ENCODE measurements at places on chromosomes 1 and 21. TPM values are rescaled to one million over a fixed set of nuclear protein-coding genes. Genes with fewer than 3 reads are reported as not detected.
A peak's percentile ranks its signal among the peaks of the same experiment; 100 is the strongest.

The AGBL4 gene
- total RNA-seq = not detected

The RPTN gene
- total RNA-seq = not detected

The ATP1A4 gene
- total RNA-seq = not detected

The SPATA21 gene
- not detected for total RNA-seq

The UFC1 gene
- total RNA-seq = 63.7 TPM

The LENEP gene
- total RNA-seq = 0.42 TPM

The EYA3 gene
- 25.9 TPM for total RNA-seq

DNA sequence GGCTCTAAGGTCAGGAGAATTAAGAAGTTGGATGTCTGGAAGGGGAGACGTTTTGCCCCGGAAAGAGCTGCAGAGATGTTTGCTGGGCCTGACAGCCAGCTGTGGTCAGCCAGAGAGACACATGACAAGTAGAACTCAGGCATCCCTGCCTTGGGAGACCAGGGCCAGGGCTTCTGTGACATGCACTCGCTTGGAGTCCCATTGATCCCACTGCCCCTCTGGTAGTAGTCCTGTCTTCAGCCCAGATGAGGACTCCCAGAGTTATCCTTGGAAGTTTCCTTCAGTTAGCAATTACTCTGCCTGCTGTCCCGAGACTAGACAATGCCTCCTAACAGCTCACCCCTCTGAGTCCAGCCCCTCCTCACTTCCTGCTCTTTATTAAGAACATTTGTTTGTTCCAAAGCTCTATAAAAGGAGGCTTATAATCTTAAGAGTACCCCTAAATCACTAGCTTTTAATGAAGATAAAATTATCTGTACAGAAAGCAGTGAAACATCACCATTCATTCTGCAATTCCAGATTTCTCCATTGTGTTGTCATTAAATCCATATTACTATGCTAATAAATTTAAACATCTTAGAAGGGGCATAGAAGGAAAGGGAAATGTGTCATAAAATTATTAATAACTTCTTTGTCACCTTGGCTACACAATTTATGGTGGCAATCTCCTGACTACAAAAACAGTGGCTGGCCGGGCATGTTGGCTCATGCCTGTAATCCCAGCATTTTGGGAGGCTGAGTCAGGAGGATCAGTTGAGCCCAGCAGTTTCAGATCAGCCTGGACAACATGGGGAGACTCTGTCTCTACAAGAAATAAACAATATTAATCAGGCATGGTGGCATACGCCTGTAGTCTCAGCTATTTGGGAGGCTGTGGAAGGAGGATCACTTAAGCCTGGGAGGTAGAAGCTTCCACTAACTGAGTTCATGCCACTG lies 94.2 kb downstream of the KCNK1 start:
- DNase-seq = no peak

DNA sequence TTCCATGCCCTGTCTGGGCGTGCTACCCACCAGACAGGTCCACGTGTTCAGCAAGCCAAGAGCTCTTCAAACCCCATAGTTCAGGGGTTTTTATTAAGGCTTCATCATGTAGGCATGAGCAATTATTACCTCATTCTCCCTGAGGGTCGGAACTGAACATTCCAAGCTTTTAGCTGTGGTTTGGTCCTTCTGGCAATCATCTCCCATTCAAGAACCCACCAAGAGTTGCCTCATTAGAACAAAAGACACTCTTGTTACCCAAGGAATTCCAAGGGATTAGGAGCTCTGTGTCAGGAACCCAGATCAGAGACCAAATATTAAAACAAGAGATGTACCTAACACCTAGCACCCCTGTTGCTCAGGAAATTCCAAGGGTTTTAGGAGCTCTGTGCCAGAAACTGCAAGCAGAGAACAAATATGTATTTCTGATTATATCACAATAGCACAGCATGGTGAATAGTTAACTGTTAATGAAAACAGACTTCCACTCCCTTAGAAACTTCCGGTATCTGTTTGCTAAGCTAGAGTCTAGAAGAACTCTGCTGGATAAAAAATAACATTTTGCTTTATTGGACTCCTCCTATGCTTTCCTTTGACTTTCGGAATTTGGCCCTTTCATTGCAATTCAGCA lies 201.2 kb upstream of the L1TD1 start:
- no peak for DNase-seq

- no peak for DNase-seq
Observed at GRCh38 chr1:214312530-214313051, 31.6 kb downstream of the SMYD2 start.

- no peak for DNase-seq
Observed at GRCh38 chr21:45788637-45789506, 145.3 kb downstream of the PCBP3 start.

GRCh38 chr1:200802865-200803512 lies 64.3 kb downstream of the CAMSAP2 start:
- DNase-seq = peak; percentile 80

- DNase-seq = peak; percentile 51
Observed at GRCh38 chr21:35303085-35303484, 254.0 kb upstream of the RUNX1 start.

- DNase-seq = no peak
Observed at GRCh38 chr1:223228201-223228600, 85.2 kb upstream of the TLR5 start.

- DNase-seq = no peak
Observed at GRCh38 chr1:171389171-171389570, 75.2 kb downstream of the FMO4 start.

DNA sequence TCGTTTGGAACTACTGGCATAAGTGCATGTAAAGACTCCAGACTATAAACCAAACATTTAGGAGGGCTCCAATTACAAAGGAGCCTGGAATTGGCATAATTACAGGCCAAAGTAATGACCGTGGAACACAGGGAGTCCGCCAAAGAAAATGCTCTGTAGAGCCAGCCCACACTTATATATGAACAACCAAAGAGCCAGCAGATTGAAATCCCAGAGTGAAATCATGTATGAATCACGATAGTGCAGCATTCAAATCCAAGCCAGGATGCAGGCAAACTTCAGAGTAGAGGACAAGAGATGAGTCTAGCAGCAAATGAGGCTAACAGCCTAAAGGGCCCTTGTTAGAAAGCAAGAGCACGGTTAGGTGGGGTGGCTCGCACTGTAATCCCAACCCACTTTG lies 13.1 kb downstream of the VPS26C start:
- no peak for DNase-seq

DNA sequence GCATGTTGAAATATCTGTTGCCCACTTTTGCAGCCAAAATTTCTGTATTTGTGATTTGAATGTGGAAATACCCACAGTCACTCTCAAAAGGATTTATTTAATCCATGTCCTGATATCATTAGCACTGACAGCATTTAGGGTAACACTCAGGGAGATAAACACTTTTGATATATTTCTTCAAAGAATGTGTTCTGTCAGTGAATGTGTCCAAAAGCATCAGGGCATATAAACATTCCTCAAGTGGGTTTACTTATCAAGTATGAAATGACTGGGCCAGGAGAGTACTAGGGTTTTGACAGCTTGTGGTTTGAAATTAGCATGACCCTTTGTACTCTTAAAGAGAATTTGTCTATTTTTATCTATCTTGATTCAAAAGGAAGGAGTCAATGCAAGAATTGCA lies 1302.1 kb upstream of the ADGRL2 start:
- no peak for DNase-seq

- DNase-seq = no peak
Observed at GRCh38 chr1:155010211-155010918, 7.8 kb downstream of the ZBTB7B start.

- DNase-seq = peak; percentile 48
Observed at GRCh38 chr1:146032631-146033219, 11.2 kb upstream of the HJV start.

- DNase-seq = no peak
Observed at GRCh38 chr1:14173598-14173997, 424.9 kb upstream of the KAZN start.

- DNase-seq = no peak
Observed at GRCh38 chr1:36950604-36951291, 83.6 kb downstream of the GRIK3 start.

GRCh38 chr1:156383023-156383422 lies 14.0 kb downstream of the RHBG start:
- peak; percentile 45 for DNase-seq

- DNase-seq = no peak
Observed at GRCh38 chr1:64100791-64101190, 102.6 kb upstream of the UBE2U start.

- no peak for DNase-seq
Observed at GRCh38 chr1:216793973-216794372, 70.7 kb upstream of the ESRRG start.

GRCh38 chr21:44732956-44733355 lies 21.6 kb upstream of the TSPEAR start:
- DNase-seq = no peak

- DNase-seq = no peak
Observed at GRCh38 chr21:42499444-42500112, 3.6 kb upstream of the RSPH1 start.

GRCh38 chr1:9080705-9081291 lies 11.4 kb upstream of the SLC2A5 start:
- peak; percentile 10 for DNase-seq

DNA sequence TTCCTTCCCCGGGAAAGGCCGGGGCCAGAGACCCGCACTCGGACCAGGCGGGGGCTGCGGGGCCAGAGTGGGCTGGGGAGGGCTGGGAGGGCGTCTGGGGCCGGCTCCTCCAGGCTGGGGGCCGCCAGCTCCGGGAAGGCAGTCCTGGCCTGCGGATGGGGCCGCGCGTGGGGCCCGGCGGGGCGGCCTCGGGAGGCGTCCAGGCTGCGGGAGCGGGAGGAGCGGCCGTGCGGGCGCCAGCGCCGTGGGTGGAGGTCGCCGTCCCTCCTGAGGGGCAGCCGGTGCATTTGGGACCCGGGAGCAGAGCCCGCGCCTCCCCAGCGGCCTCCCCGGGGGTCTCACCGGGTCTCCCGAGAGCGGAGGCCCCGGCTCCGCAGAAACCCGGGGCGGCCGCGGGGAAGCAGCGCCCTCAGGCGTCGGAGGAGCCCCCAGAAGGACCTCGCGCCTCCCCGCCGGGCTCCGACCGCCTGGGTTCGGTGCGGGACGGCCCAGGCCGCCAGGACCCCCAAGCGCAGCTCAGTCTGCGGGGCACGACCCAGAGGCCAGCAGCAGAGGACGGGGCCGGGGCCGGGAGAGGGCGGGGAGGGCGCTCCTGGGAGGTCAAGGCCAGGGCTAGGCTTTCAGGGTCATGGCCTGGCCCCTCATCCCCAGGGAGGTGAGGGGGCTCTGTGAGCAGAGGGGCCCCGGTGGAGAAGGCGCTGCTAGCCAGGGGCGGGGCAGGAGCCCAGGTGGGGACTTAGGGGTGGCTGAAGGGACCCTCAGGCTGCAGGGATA lies 7.2 kb upstream of the SLX9 start:
- no peak for DNase-seq

All from HCT116 (cell line).